ENCODE measurements at places on chromosomes 2 and 18. TPM values are rescaled to one million over a fixed set of nuclear protein-coding genes. Genes with fewer than 3 reads are reported as not detected.

The KIF5C gene
- total RNA-seq: 46.5 TPM

The FAM161A gene
- 16.2 TPM for total RNA-seq

The NGEF gene
- total RNA-seq: 5.4 TPM

The MREG gene
- 25.3 TPM for total RNA-seq

The PCARE gene
- total RNA-seq: not detected

The LYG2 gene
- total RNA-seq: not detected

The TTC32 gene
- 4.6 TPM for total RNA-seq

The COX7A2L gene
- total RNA-seq: 158 TPM

The SPATA3 gene
- not detected for total RNA-seq

The DGUOK gene
- 57.2 TPM for total RNA-seq

The GREB1L gene
- not detected for total RNA-seq

The POTEF gene
- total RNA-seq: 1.8 TPM

The C2orf15 gene
- 8.4 TPM for total RNA-seq

The IL1F10 gene
- not detected for total RNA-seq

The FSHR gene
- total RNA-seq: not detected

The SGPP2 gene
- total RNA-seq: not detected

The SPEG gene
- total RNA-seq: 32.4 TPM

The CCL20 gene
- total RNA-seq: not detected

The ASB18 gene
- total RNA-seq: not detected

The HOXD3 gene
- total RNA-seq: not detected

The EPB41L3 gene
- total RNA-seq: 17.0 TPM

The MYOM1 gene
- total RNA-seq: 0.38 TPM

The PARD3B gene
- total RNA-seq: 3.5 TPM

The CDH2 gene
- 36.9 TPM for total RNA-seq

The HTR2B gene
- not detected for total RNA-seq

The LHCGR gene
- total RNA-seq: 0.45 TPM

The UGT1A5 gene
- total RNA-seq: not detected

The AQP12B gene
- total RNA-seq: not detected

The PLCL1 gene
- 0.12 TPM for total RNA-seq

The LAMA1 gene
- 47.6 TPM for total RNA-seq

The PLEK gene
- not detected for total RNA-seq

The ODC1 gene
- 85.5 TPM for total RNA-seq

The RAD51AP2 gene
- total RNA-seq: not detected

The ASXL3 gene
- 2.6 TPM for total RNA-seq

The NYAP2 gene
- total RNA-seq: not detected

The CBLN2 gene
- not detected for total RNA-seq

The RUFY4 gene
- total RNA-seq: 0.04 TPM

The ARMC9 gene
- 63.6 TPM for total RNA-seq

The USP40 gene
- 13.5 TPM for total RNA-seq

The NT5C1B gene
- not detected for total RNA-seq

The HRH4 gene
- total RNA-seq: 0.17 TPM

The ST6GAL2 gene
- 25.7 TPM for total RNA-seq

The FBXO15 gene
- 0.21 TPM for total RNA-seq

The TNS1 gene
- 5.7 TPM for total RNA-seq

The PLEKHM3 gene
- total RNA-seq: 5.6 TPM

Measured in GM23338 (cell line).